Cardiac muscle cell (in vitro differentiated cells and primary cell): ENCODE measurements at places on chromosomes 7 and 10.

- no peak overlapping the region for H3K27ac ChIP-seq
- no peaks in the 10 kb centered on the region for H3K4me1 ChIP-seq
- DNase-seq, result peak; percentile 82
- H3K27me3 ChIP-seq, result peaks cover 22% of the 10 kb centered on the region
Measured at GRCh38 chr7:22001345-22002004, 55.8 kb upstream of the CDCA7L start.

DNA sequence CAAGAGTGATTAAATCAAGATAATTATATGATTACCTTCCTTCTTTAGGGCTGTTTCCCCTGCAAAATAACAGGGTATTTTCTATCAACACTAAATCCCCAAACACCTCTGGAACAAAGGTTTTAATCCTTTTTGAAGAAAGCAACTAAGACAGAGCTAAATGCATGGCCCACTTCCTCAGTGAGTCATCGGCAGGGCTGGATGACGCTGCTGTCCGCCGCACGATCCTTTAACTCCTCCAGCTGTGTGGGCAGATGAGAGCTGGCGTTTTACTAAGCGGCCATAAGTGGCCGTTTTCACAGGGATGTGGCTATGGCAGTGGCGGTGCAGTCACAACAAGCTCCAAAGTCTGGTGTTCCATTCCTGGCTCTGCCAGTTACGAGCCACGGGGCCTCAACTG, 76.0 kb upstream of the C1QL3 start:
- no peaks in the 10 kb centered on the region for H3K4me1 ChIP-seq
- peak; percentile 64 for DNase-seq
- H3K36me3 ChIP-seq, result no peaks in the 10 kb centered on the region
- H3K4me3 ChIP-seq, result no peak overlapping the region
- no peaks in the 10 kb centered on the region for H3K27me3 ChIP-seq

- H3K36me3 ChIP-seq, result no peaks in the 10 kb centered on the region
- H3K4me3 ChIP-seq, result no peak overlapping the region
- DNase-seq, result no peak
Measured at GRCh38 chr10:32964270-32964669, 6.2 kb upstream of the ITGB1 start.

- no peaks in the 10 kb centered on the region for H3K27me3 ChIP-seq
- no peak for DNase-seq
- no peak overlapping the region for H3K4me3 ChIP-seq
- no peak overlapping the region for H3K27ac ChIP-seq
Measured at GRCh38 chr10:42431095-42431494, 207.3 kb downstream of the ZNF33B start.

GRCh38 chr7:139183878-139184338, 47.1 kb upstream of the UBN2 start:
- H3K4me1 ChIP-seq, result no peaks in the 10 kb centered on the region
- H3K36me3 ChIP-seq, result peaks cover 11% of the 10 kb centered on the region
- H3K27ac ChIP-seq, result no peak overlapping the region
- no peaks in the 10 kb centered on the region for H3K27me3 ChIP-seq
- DNase-seq, result no peak

- H3K36me3 ChIP-seq, result no peaks in the 10 kb centered on the region
- H3K4me1 ChIP-seq, result no peaks in the 10 kb centered on the region
- no peaks in the 10 kb centered on the region for H3K27me3 ChIP-seq
- no peak for DNase-seq
- H3K4me3 ChIP-seq, result no peak overlapping the region
- H3K27ac ChIP-seq, result no peak overlapping the region
Measured at GRCh38 chr7:84705706-84706105, 481.1 kb downstream of the SEMA3D start.

DNA sequence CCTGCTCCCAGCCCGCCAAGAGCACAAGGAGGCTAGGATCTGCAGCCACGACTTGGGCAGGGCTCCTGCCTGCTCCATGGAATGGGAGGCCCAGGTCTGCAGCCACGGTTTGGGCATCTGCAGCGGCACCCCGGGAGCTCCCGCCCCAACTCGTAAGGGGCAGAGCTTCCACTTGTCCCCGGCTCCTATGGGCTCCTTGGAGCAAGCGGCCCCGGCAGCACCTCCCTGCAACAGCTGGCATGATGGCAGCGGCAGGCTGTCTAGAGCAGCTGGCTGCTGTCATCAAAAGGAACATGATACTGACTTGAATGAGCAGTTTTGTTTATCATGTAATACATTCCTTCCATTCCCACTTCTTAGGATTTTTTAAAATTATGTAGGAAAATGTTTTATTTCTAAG, 684.0 kb upstream of the FOXK1 start:
- no peaks in the 10 kb centered on the region for H3K27me3 ChIP-seq
- H3K27ac ChIP-seq, result no peak overlapping the region
- no peak overlapping the region for H3K4me3 ChIP-seq
- H3K4me1 ChIP-seq, result no peaks in the 10 kb centered on the region

- no peak overlapping the region for H3K27ac ChIP-seq
- no peaks in the 10 kb centered on the region for H3K27me3 ChIP-seq
- H3K4me3 ChIP-seq, result no peak overlapping the region
Measured at GRCh38 chr10:86221442-86222335, 144.9 kb downstream of the GRID1 start.

DNA sequence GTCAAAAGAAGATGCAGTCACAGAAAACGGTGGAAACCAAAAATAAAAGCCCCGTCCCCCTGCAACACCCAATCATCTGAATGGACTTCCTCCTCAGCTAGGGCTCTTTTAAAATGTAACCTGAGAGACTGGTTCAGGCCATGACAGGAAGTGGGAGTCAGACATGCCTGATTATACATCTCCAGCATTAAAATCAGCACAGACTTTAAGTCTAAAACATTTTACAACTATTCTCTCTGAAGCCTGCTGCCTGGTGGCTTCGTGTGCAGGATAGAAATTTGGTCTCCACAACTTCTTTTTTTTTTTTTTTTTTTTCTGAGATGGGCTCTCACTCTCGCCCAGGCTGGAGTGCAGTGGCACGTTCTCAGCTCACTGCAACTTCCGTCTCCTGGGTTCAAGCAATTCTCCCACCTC, 30.3 kb downstream of the HACD1 start:
- peaks cover 18% of the 10 kb centered on the region for H3K36me3 ChIP-seq
- H3K4me1 ChIP-seq, result no peaks in the 10 kb centered on the region
- H3K27ac ChIP-seq, result peak overlapping the region; percentile 53
- H3K4me3 ChIP-seq, result no peak overlapping the region

DNA sequence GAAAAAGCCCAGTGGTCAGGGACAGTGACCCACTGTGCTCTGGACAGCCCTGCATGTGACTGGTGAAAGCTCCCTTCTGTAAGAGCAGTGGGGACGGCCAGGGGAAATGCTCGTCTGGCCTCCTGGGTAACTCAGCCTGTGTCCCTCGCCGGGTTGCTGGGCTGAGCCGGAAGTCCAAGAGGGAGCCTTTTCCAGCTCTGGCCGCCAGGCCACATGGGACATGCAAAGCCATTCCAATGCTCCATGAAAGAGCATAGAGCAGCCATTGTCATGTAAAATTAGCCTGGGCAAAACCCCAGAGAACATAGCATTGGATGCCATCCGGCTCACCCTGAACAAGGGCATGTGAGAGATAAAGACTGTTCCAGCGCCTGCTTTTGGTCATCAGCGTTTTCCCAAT, 64.9 kb upstream of the ADRB1 start:
- no peak for DNase-seq
- H3K4me3 ChIP-seq, result no peak overlapping the region
- H3K27me3 ChIP-seq, result no peaks in the 10 kb centered on the region
- no peak overlapping the region for H3K27ac ChIP-seq

- no peak for DNase-seq
- H3K36me3 ChIP-seq, result no peaks in the 10 kb centered on the region
- no peak overlapping the region for H3K4me3 ChIP-seq
Measured at GRCh38 chr7:80521809-80522208, 9.9 kb upstream of the GNAT3 start.

GRCh38 chr10:102113956-102114857, 6.0 kb downstream of the LDB1 start:
- H3K27ac ChIP-seq, result peak overlapping the region; percentile 97
- peak; percentile 34 for DNase-seq
- no peaks in the 10 kb centered on the region for H3K27me3 ChIP-seq
- peak overlapping the region; percentile 78 for H3K4me3 ChIP-seq
- peaks cover 21% of the 10 kb centered on the region for H3K36me3 ChIP-seq
- H3K4me1 ChIP-seq, result peaks cover 50% of the 10 kb centered on the region

- no peaks in the 10 kb centered on the region for H3K36me3 ChIP-seq
- H3K27ac ChIP-seq, result no peak overlapping the region
- H3K27me3 ChIP-seq, result no peaks in the 10 kb centered on the region
- H3K4me1 ChIP-seq, result peaks cover 4% of the 10 kb centered on the region
- H3K4me3 ChIP-seq, result no peak overlapping the region
Measured at GRCh38 chr7:22801912-22802311, 20.7 kb downstream of the TOMM7 start.

GRCh38 chr10:76068856-76069255, 637.4 kb downstream of the LRMDA start:
- H3K4me1 ChIP-seq, result no peaks in the 10 kb centered on the region
- DNase-seq, result no peak
- no peaks in the 10 kb centered on the region for H3K27me3 ChIP-seq
- no peak overlapping the region for H3K4me3 ChIP-seq
- H3K36me3 ChIP-seq, result no peaks in the 10 kb centered on the region

DNA sequence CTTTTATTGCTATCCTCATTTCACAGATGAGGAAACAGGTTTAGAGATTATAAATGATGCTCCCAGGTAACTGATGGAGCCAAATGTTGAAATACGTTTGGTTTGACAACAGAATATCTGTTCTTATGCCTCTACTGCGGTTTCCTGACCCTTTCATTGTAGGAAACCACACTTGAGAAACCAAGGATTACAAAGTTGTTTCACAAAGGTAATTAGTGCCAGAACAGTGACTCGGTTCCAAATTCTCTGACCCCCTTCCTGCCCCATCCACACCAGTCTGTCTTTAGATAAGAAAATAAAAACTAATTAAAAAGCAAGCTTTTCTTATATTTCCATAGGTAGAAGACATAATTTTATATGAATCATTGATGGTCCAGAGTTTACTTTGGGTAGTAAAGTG, 393.7 kb upstream of the MBL2 start:
- no peaks in the 10 kb centered on the region for H3K4me1 ChIP-seq
- no peak overlapping the region for H3K4me3 ChIP-seq
- H3K36me3 ChIP-seq, result no peaks in the 10 kb centered on the region
- H3K27me3 ChIP-seq, result no peaks in the 10 kb centered on the region

GRCh38 chr7:85165263-85165662, 21.6 kb downstream of the SEMA3D start:
- H3K27me3 ChIP-seq, result no peaks in the 10 kb centered on the region
- no peaks in the 10 kb centered on the region for H3K36me3 ChIP-seq
- H3K4me1 ChIP-seq, result no peaks in the 10 kb centered on the region
- no peak overlapping the region for H3K27ac ChIP-seq

GRCh38 chr10:78718032-78718572, 350.7 kb upstream of the ZMIZ1 start:
- peaks cover 9% of the 10 kb centered on the region for H3K4me1 ChIP-seq
- DNase-seq, result no peak
- no peaks in the 10 kb centered on the region for H3K36me3 ChIP-seq
- H3K27me3 ChIP-seq, result no peaks in the 10 kb centered on the region
- no peak overlapping the region for H3K4me3 ChIP-seq

- H3K27me3 ChIP-seq, result peaks cover 21% of the 10 kb centered on the region
- peak overlapping the region; percentile 10 for H3K27ac ChIP-seq
- no peaks in the 10 kb centered on the region for H3K36me3 ChIP-seq
- H3K4me1 ChIP-seq, result no peaks in the 10 kb centered on the region
- H3K4me3 ChIP-seq, result peak overlapping the region; percentile 75
Measured at GRCh38 chr10:62268027-62268398, 631 bp downstream of the RTKN2 start.

DNA sequence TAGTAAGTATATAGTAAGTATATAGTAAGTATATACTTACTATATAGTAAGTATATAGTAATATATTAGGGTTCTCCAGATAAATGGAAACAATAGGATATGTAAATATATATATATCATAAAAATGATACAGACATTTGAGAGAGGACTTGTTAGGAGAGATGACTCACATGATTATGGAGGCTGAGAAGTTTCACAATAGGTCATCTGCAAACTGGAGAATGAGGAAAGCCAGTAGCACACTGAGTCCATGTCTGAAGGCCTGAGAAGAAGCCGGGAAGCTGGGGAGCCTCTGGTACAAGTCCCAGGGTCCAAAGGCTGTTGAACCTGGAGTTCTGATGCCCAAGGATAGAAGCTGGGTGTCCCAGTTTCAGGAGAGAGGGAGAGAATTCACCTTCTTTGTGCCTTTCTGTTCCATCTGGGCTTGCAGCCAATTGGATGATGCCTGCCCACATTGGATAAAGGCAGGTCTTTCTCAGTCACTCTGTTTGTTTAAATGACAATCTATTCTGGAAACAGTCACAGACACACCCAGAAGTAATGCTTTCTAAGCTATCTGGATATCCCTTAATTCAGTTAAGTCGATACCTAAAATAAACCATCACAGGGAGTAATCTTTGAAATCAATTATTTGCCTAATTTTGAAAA, 205.5 kb upstream of the CDC14C start:
- no peaks in the 10 kb centered on the region for H3K27me3 ChIP-seq
- no peak overlapping the region for H3K27ac ChIP-seq
- no peak overlapping the region for H3K4me3 ChIP-seq
- no peaks in the 10 kb centered on the region for H3K36me3 ChIP-seq
- no peak for DNase-seq

DNA sequence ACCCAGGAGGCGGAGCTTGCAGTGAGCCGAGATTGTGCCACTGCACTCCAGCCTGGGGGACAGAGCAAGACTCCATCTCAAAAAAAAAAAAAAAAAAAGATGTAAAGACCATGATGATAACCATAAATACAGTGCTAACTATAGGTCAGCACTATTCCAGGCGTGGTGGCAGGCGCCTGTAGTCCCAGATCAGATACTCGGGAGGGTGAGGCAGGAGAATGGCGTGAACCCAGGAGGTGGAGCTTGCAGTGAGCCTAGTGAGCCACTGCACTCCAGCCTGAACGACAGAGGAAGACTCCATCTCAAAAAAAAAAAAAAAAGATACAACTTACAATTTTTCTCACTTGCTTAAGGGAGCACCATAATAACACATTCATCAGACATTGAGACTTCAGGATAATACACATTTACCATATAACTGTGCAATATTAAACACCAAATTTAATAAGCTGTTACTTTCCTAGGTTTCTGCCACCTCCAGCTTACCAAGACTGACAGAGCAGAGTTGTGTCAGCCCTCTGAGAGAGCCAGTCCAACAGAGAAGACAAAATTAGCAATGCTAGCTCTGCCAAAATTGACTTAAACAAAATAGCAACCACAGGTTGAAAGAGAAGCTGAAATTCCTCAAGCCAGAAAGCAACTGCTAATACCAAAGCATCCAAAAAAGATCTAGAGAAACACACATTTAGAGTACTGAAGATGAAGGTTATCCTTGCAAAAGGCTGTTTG, 8.2 kb downstream of the DNA2 start:
- no peaks in the 10 kb centered on the region for H3K4me1 ChIP-seq
- H3K4me3 ChIP-seq, result no peak overlapping the region
- H3K36me3 ChIP-seq, result peaks cover 17% of the 10 kb centered on the region
- no peak overlapping the region for H3K27ac ChIP-seq
- no peak for DNase-seq
